ENCODE measurements at places on chromosomes 13 and 19.

GRCh38 chr13:79267560-79267959 is 138.5 kb downstream of the RBM26 start:
- DNase-seq, result no peak

GRCh38 chr13:113564331-113565023 is 20.1 kb upstream of the TFDP1 start:
- DNase-seq, result no peak

DNA sequence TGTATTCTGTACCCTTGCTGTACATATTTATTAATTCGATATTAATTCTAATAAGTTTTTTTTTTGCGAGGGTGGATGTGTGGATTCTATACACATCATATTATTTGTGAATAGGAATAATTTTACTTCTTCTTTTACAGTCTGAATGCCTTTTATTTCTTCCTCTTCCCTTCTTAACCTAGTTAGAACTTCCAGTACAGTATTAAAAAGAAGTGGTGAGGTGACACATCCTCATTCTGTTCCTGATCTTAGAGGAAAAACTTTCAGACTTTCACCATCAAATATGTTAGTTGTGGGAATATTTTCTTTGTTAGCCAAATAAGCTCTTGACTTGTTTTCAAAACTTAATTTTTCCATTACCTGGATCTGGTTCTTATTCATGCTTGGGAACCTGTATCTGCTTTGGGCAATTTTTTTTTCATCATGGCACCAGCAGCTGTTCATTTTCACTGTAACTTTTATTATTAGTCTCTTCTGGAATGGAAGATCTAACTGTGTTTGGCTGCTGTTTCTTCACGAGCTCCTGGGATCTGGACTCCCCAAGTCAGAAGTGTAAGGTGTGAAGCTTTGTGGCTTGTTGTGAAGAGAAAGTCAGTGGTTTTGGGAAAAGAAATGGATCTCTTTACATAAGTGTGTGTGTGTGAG is 33.1 kb downstream of the RGCC start:
- DNase-seq, result no peak

- DNase-seq, result no peak
Observed at GRCh38 chr19:33580645-33581037, 41.1 kb upstream of the CHST8 start.

DNA sequence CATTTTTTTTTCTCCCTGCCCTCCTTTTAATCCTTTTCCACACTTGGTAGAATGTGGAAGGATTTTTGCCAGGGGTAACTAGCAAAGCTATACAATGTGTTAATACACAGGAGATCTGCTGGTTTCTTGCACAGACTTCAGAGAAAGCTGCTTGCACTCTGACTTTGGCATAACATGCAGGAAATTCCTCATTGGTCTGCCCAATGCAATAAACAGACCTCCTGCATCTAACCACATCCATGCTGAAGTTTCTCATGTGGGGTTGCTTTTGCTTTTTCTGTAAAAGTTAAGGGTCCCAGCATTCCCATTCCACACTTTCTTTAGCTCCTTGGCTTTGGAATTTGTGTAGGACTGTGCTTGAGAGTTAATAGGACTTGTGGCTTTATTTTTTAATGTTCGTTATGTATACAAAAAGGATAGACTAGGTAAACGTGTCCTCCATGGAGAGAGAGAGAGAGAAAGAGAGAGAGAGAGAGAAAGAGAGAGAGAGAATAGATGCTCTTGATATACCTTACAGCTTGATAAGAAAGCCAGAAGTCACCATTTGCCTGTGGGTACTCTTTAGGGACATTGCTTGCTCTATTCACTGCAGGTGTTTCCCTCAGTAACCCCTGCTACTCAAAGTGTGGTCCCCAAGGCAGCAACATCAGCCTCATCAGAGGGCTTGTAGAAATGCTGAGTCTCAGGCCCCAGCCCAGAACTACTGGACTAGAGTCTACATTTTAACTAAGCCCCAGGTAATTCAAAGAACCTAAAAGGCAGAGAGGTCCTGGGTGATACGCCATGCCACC is 170.5 kb downstream of the SHISA2 start:
- no peak for DNase-seq

- DNase-seq, result no peak
Observed at GRCh38 chr13:61918841-61919240, 503.2 kb upstream of the PCDH20 start.
